Neural progenitor cell (in vitro differentiated cells): ENCODE measurements at places on chromosomes 12 and 14. TPM values are rescaled to one million over a fixed set of nuclear protein-coding genes. Genes with fewer than 3 reads are reported as not detected.
A peak's percentile ranks its signal among the peaks of the same experiment; 100 is the strongest.

- H3K27ac ChIP-seq: peak overlapping the region; percentile 48
- H3K4me1 ChIP-seq: peaks cover 26% of the 10 kb centered on the region
- DNase-seq: no peak
These were observed 1.6 kb upstream of the MANSC4 start for GRCh38 chr12:27781680-27782079.

DNA sequence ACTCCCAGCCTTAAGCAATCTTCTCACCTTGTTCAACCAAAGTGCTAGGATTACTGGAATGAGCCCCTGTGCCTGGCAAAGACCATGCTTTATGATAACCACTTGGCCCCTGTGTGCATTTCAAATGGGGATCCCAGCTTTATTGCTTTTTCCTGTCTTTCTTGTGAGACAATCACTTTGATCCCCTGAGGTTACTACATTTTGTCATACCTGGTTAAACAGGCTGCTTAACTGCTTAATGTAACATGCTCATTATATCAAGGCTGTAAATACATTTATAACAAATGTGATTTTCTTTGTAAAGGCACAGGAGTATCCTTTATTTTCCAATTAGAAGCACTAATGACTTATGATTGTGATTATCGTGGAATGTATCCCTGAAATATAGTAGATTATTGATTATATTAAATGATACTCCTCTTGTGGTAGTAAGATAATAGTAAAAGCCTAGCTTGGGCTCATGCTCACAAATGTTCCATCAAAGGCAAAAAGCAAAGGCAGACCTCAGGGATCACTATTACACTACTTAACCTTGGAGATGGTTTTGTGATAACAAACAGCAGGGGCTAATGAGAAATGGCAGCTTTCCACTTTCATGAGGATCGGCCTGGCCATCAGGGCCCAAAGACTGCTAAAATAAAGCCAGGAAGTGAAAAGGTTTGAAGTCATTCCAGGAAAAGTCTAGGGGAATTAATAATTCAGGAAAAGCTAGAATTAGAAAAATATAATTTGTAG is 290.8 kb upstream of the MDGA2 start:
- H3K4me1 ChIP-seq: peaks cover 15% of the 10 kb centered on the region
- H3K27me3 ChIP-seq: no peaks in the 10 kb centered on the region
- no peak overlapping the region for H3K27ac ChIP-seq
- no peak for DNase-seq
- H3K4me3 ChIP-seq: no peak overlapping the region

- H3K4me1 ChIP-seq: no peaks in the 10 kb centered on the region
- no peaks in the 10 kb centered on the region for H3K36me3 ChIP-seq
- H3K27me3 ChIP-seq: no peaks in the 10 kb centered on the region
- H3K4me3 ChIP-seq: no peak overlapping the region
- peak; percentile 79 for DNase-seq
These were observed 52.4 kb upstream of the CAPRIN2 start for GRCh38 chr12:30806989-30807694.

- peak overlapping the region; percentile 79 for H3K4me3 ChIP-seq
- DNase-seq: no peak
- H3K27me3 ChIP-seq: no peaks in the 10 kb centered on the region
These were observed 557 bp downstream of the COPS7A start for GRCh38 chr12:6724409-6724797.

DNA sequence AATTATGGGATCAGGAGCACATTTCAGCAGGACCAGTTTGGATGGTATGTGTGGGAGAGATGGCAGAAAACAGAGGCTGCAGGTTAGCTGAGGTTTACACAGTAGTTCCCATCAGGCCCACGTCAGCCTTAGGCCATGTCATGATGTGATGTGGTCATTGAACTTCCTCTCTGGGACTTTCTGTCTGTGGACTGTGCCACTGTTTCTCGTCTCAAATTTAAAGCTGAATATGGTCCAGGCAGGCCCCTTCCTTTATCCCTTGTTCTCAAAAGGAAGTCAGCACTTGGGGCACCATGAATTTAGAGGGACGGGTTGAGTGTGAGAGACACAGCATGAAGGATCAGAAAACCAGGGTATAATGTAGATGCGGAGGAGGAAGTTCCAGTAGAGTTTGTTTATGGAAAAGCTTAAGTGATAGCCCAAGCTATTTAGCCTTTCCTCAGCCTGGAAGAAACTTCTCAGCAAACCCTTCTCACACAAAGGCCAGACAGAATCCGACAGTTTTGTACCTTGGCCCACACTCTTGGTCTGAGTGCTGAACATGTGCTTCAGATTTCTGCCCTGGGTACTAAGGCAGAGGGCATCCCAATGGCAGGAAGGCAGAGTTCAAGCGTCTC is 3.6 kb upstream of the IGFBP6 start:
- peaks cover 46% of the 10 kb centered on the region for H3K27me3 ChIP-seq
- DNase-seq: no peak
- H3K27ac ChIP-seq: no peak overlapping the region
- H3K4me3 ChIP-seq: no peak overlapping the region

- no peak overlapping the region for H3K4me3 ChIP-seq
- no peak overlapping the region for H3K27ac ChIP-seq
- no peak for DNase-seq
- H3K4me1 ChIP-seq: peaks cover 15% of the 10 kb centered on the region
- no peaks in the 10 kb centered on the region for H3K36me3 ChIP-seq
These were observed 201.5 kb downstream of the FOXN3 start for GRCh38 chr14:89215531-89215930.

DNA sequence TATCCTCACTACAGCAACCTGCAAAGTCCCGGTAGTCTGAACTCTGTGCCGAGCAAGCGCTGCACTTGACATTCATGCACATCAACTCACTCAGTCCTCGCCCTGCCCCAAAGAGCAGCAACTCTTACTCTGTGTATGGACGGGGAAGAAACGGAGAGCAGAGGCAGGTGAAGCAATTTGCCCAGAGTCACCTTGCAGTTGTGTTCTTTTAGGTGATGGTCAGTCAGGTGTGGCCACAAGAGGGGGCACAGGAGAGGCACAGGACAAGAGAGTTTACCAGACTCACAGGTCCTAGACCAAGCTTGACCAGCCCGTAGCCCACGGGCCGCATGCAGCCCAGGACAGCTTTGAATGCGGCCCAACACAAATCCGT is 39.1 kb downstream of the TSPAN11 start:
- no peaks in the 10 kb centered on the region for H3K36me3 ChIP-seq
- DNase-seq: no peak
- H3K4me3 ChIP-seq: no peak overlapping the region
- no peaks in the 10 kb centered on the region for H3K27me3 ChIP-seq

DNA sequence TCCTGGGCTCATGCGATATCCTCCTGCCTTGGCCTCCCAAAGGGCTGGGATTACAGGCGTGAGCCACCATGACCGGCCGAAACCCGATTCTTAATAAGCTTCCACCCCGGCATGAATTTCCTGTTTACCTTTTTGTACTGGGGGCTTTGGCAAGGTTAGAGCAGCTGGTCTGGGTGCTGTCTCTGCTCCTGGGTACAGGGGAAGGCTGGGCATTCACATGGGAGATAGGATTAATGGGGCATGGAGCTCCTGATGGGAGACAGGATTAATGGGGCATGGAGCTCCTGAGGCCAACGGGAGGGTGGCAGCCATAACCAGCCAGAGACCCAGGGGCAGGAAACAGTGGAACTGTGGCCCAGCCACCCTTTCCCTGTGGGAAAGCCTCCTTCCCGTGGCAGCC is 69.5 kb upstream of the DICER1 start:
- H3K27ac ChIP-seq: no peak overlapping the region
- no peak for DNase-seq
- H3K4me1 ChIP-seq: peaks cover 6% of the 10 kb centered on the region
- no peaks in the 10 kb centered on the region for H3K36me3 ChIP-seq
- H3K4me3 ChIP-seq: no peak overlapping the region

GRCh38 chr12:59268295-59268809 is 327.5 kb upstream of the SLC16A7 start:
- peak; percentile 2 for DNase-seq
- H3K36me3 ChIP-seq: no peaks in the 10 kb centered on the region
- H3K27ac ChIP-seq: no peak overlapping the region
- H3K27me3 ChIP-seq: no peaks in the 10 kb centered on the region
- H3K4me1 ChIP-seq: no peaks in the 10 kb centered on the region
- no peak overlapping the region for H3K4me3 ChIP-seq

DNA sequence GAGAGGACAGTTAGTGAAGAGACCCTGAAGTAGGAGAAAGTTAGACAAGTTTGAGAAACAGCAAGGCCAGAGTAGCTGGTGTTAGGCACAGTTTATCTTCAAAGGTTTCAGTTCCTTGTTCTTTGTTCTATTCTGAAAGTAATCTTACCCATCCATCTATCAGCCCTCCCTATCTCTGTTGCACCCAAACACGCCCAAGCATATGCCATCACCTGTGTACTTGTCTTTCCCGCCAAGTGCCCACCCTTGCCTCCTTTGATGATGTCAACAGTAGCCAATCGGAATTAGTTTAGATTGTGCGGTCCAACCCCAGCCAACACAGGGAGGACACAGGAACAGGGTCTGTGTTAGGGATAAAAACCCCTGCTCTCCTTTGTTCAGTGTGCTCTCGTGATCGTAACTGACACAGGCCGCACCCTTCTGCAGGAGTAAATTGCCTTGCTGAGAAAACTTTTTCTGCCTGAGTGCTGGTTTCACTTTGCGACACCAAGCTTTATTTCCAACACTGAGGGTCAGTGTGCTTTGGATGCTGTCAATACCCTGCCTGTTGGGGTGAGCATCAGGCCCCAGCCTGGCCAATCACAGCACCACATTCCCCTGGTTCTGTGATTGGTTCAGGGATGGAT is 4.7 kb upstream of the TMEM229B start:
- peaks cover 12% of the 10 kb centered on the region for H3K4me1 ChIP-seq
- H3K36me3 ChIP-seq: no peaks in the 10 kb centered on the region
- H3K27me3 ChIP-seq: no peaks in the 10 kb centered on the region
- H3K4me3 ChIP-seq: no peak overlapping the region

DNA sequence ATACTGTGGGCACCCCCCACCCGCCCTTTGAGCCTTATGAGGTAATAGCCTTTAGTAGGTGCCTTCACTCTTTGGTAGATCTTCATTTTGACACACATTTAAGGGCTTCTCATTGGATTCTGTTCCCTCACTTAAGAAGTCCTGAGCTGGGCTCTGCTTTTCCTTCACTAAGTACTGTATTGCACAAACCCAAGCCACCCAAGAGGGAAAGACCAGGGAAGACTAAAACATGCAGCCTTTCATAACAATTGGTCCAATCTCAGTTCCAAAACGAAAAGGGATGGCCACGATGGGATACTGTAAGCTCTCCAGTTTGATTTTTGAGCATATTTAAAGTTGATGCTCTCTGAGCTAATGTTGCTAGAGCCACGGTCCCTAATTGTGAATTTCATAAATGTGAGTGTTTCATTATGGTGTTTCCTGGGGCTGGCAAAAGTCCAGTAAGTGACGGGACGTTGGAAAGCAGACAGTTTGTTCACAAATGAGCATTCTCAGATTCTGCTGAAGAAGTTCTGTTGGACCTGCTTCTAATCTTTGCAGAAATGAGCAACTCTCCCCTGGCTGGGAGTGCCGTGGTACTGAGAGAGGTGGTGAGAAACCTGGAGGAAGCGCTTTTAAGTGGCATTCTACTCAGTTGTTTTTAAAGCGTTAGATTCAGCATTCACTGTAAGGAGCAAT is 9.4 kb downstream of the SSPN start:
- DNase-seq: no peak
- peaks cover 4% of the 10 kb centered on the region for H3K27me3 ChIP-seq
- no peaks in the 10 kb centered on the region for H3K36me3 ChIP-seq
- no peaks in the 10 kb centered on the region for H3K4me1 ChIP-seq
- H3K4me3 ChIP-seq: no peak overlapping the region
- no peak overlapping the region for H3K27ac ChIP-seq

DNA sequence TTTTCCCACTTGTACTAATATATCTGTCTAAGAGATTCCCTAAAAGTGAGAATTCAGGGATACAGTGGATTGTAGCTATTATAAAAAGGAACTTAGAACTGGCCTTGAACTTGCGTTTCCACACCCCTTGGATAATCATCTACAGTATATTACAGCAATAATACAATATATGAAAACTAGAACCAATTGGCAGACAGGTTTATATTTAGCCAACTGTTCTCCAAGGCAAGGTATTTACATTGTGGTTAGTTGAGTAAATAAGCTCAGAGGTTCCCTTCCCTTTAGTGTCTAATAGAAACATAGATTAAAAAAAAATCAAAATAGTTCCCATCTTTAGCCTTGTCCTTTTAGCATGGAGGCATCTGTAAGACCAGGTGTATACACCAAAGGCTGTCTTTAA is 42.1 kb downstream of the LIMA1 start:
- no peak overlapping the region for H3K4me3 ChIP-seq
- no peak overlapping the region for H3K27ac ChIP-seq
- no peaks in the 10 kb centered on the region for H3K4me1 ChIP-seq
- H3K36me3 ChIP-seq: no peaks in the 10 kb centered on the region
- no peaks in the 10 kb centered on the region for H3K27me3 ChIP-seq

- H3K4me1 ChIP-seq: peaks cover 24% of the 10 kb centered on the region
- no peaks in the 10 kb centered on the region for H3K27me3 ChIP-seq
- DNase-seq: no peak
These were observed 5.6 kb upstream of the HMGA2 start for GRCh38 chr12:65818454-65819382.

DNA sequence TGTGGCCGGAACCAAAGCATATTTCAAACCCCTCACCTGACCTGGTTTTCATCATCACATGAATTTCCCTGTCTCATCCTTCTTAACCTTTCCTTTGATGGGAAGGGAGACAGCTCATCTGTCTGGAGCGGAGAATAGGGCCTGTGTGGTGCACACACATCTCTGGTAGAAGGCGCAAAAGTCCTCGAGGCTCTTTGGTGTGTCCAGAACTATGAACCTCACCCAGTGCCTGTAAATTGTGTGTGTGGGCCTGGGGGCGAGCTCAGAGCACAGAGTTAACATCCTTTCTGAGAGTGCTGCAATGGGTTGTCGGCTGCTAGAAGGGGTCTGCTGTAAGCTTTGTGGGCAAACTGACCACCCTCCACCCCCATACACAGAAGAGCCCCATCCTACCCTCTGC is 749 bp downstream of the GALNT6 start:
- peaks cover 81% of the 10 kb centered on the region for H3K27me3 ChIP-seq
- no peaks in the 10 kb centered on the region for H3K36me3 ChIP-seq

DNA sequence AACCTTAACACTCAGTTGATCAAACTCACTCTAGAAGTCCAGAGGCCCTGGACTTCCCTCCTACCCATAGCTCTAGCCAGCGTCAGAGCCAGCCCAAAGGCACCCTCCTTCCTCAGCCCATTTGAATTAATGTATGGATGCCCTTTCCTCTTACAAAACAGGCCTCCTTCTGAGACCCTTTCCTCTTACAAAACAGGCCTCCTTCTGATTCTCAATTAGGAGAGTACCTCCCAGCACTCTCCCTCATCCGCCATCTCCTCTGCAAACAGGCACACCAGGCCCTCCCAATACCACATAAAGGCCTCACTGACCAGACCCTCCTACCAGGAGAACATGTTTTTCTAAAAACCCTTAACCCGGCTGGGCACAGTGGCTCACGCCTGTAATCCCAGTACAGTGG is 65.7 kb downstream of the MOK start:
- no peak for DNase-seq
- no peaks in the 10 kb centered on the region for H3K4me1 ChIP-seq
- H3K27ac ChIP-seq: no peak overlapping the region
- no peaks in the 10 kb centered on the region for H3K36me3 ChIP-seq

GRCh38 chr14:100861937-100862247 is 36.0 kb downstream of the MEG3 start:
- no peaks in the 10 kb centered on the region for H3K4me1 ChIP-seq
- DNase-seq: no peak
- no peaks in the 10 kb centered on the region for H3K27me3 ChIP-seq
- no peaks in the 10 kb centered on the region for H3K36me3 ChIP-seq

The SMCO2 gene
- not detected in 2 replicates for total RNA-seq

The TAS2R30 gene
- total RNA-seq: 7.9 and 13.1 TPM in 2 replicates

The GALNT8 gene
- 2.6 and 5.0 TPM in 2 replicates for total RNA-seq

The RFX4 gene
- total RNA-seq: 0.22 and 3.4 TPM in 2 replicates

The PMCH gene
- total RNA-seq: not detected in 2 replicates

The THAP2 gene
- total RNA-seq: 15.9 and 37.3 TPM in 2 replicates

The GPR137C gene
- total RNA-seq: 7.1 and 9.3 TPM in 2 replicates

The HOXC6 gene
- total RNA-seq: not detected in 2 replicates

The RIMBP2 gene
- 0.84 and 0.99 TPM in 2 replicates for total RNA-seq

The TWF1 gene
- 44.6 and 69.2 TPM in 2 replicates for total RNA-seq
